ENCODE measurements at places on chromosomes 7 and 10. TPM values are rescaled to one million over a fixed set of nuclear protein-coding genes. Genes with fewer than 3 reads are reported as not detected.

GRCh38 chr7:107262857-107263256 is 94.1 kb downstream of the HBP1 start:
- no peak for DNase-seq

DNA sequence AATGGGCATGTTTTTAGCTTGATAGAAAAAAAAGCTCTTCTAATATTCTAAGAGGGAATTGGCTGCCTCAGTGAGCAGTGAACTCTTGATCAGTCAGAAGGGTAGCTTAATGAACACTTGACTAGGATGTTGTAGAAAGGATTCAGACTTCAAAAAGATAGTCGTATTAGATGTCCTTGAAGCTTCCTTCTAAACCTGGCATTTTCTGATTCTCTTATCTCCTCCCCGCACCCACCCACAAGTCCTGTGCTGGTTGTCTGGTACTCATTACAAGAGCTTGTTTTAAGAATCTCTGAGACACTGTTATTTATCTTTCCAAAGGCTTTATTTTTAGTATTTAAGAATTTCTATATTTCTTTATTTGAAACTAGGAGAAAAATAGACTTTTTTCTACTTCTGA is 7.4 kb upstream of the SMIM30 start:
- DNase-seq = no peak

DNA sequence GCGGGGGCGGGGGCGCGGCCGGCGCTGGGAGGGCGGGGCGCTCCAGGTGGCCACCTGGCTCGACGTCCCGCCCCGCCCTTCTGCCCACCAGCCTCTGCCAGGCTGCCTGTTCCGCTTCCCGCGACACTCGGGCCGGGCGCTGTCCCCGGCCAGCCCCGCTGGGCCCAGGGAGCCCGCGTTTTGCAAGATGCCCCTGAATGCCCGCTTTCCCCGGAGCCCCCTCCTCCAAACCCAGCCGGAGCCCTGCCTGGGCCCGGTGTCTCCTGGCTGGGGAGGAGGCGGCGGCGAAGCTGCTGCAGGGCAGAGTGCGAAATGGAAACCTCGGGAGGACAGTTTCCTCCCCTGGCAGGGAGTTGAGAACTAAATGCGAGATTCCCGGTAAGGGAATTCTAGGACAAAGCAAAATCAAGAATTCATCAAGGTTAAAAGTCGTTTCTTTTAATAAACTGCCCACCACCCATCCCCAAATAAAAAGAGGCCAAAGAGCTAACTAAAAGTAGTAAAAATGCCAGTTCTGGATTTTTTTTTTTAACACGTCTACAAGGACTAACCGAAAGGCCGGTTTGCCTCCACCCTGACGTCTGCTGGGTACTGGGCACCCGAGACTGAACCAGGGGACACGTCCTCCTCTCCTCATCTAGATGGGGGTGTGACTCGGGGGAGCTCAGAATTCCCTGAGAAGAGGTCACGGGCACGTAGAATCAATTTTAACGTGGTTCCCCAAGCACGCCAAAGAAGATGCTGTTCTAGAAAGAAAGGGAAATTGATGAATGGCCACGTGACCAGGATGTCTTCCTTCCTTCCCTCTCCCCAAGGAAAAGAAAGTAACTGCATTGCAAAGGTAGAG is 200.4 kb upstream of the NFE2L3 start:
- no peak for DNase-seq

GRCh38 chr10:63110940-63111339 is 22.2 kb upstream of the NRBF2 start:
- no peak for DNase-seq

- no peak for DNase-seq
Observed at GRCh38 chr7:151917791-151918509, 38.3 kb upstream of the GALNTL5 start.

- DNase-seq = no peak
Observed at GRCh38 chr7:52168085-52168484, 851.5 kb upstream of the COBL start.

GRCh38 chr7:100387695-100388094 is 14.4 kb downstream of the PILRA start:
- no peak for DNase-seq

DNA sequence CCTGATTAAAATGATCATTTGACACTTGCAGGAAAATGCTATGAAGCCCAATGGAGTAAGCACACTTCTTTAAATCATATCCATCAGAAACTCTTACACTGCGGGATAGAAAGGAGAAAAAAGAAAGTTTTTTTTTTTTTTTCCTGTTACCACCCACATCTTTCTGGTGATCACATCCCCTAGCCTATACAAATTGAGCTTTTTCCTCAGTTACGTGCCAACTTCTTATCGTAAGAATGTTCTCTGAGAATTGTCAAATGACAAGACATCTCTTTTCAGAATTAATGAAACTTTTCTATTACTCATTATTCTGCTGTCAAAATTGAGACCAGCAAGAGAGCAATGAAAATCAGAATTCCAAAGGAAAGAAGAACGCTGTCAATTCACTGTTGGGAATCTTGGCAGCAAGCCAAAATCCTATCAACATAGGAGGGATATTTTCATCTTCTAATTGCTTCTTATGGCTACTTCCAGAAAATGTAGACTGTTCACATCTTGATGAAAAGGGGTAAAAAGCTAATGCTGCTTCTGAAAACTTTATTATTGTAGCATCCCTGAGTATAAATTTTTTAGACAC is 179.5 kb downstream of the ADAM12 start:
- DNase-seq = no peak

- DNase-seq = peak; percentile 41
Observed at GRCh38 chr7:96285579-96285978, 36.3 kb downstream of the SLC25A13 start.

DNA sequence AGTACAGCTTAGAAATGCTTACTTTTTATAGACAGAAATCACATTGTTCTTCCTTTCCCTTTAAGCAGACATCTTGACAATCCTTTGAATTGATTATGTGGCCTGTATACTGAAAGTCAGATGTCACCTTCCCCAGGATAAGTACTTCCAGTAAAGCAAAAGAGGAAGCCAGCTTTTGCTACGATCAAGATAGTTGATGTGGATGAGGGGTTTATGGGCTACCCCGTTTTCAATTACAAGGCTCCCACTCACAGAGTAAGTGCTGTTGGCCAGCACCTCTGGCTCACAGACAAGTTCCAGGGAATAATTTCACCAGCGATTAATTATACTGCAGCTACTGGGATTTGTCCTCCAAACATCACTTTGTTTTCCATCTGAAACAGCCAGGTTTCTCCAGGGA is 95.1 kb upstream of the SAMD8 start:
- DNase-seq = no peak

DNA sequence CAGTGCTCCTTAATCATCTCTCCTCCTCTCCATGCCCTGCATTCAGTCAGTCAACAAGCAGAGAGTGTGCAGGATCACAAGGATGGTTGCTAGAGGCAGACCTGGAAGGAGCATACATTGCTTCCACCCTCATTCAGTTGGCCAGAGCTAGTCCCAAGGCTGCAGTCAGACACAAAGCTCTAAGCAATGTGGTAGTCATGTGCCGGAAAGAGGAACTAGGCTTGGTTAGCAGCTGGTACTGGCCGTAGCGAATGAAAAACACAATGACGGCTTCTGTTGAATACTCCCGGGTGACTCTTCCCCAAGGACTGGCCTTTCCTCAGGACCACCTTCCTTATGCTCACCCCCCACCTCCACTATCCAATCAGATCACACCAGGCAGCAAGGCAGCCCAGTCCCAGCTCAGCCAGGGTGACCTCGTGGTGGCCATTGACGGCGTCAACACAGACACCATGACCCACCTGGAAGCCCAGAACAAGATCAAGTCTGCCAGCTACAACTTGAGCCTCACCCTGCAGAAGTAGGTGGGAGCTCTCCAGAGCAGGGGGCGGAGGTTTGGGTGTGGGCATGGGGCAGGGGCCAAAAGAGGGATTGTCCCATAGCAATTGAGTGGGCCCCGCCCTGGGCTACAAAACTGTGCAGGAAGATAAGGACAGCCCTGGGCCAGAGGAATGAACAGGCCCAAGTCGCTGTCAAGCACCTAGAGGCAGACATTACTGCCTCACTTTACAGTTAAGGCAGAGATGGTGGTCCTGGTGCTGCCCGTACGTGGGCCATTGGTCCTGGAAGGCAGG is 10.9 kb downstream of the LDB3 start:
- DNase-seq = no peak

DNA sequence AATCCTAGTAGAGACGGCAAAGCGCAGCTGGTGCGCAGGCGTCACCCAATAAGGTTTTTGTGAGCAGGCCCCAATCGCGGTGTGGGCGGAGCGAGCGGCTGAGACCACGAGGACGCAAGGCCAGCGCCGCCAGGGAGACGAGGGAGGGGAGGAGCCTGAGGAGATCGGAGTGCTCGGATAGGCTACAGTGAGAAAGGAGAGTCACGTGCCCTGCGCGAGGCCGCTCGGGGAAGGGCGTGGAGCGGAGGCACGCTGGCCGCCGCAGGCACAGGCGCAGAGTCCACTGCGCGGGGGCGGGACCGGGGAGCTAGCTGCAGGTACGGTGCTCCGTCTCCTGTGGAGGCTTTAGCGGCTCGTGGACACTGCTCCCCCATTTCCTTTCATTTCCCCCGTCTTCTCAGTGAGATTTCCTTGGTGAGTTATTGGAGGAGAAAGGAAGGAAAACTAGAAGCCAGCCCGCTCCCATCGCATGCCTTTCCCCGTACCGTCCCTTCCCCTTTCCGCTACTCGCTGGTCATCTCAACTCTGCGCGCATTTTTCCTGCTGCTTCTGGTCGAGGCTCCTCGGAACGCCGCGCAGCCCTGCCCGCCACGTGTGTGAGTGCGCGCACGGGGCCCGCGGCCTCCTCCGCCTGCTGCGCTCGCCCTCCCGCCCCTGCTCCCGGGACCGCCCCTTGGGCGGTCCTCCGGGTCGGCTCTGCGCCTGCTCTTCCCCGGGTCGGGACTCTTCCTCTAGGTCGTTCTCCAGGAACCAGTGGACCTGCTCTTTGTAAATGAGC is at the start of gene THNSL1:
THNSL1 (plus strand) TSS at position 237 of the 778 bp plus-strand sequence. CDS start 6,612 bp downstream, outside the sequence.
- peak; percentile 97 for DNase-seq

NANOS1 gene
- 0.90 TPM for total RNA-seq

GIMAP5 gene
- 46.7 TPM for total RNA-seq

TBXAS1 gene
- total RNA-seq = 1.7 TPM

EXOSC1 gene
- total RNA-seq = 49.9 TPM

ZNF736 gene
- total RNA-seq = 20.6 TPM

METTL27 gene
- 0.90 TPM for total RNA-seq

TMEM176A gene
- not detected for total RNA-seq
